ENCODE measurements at places on chromosomes 4 and X.
A peak's percentile ranks its signal among the peaks of the same experiment; 100 is the strongest.

GRCh38 chrX:40418813-40419195, 162.0 kb upstream of the ATP6AP2 start:
- DNase-seq, result no peak

DNA sequence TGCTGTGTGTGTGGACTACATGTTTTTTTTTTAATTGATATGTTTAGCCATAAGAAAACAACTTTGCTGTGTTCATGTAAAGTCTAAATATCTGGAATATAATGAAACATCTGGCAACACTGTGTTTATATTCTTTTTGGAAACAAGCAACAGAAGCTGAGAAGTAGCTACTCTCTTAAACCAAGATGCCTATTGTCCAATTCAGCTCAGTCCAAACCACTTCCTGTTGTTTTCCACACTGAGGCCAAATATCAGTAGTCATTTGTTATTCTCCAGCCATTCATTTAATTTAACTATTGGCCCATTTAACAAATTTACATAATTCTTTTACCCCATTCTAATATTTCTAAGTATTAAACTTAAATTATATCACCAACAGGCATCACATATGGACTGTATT, 903.0 kb upstream of the SLIT2 start:
- no peak for DNase-seq

- DNase-seq, result no peak
Measured at GRCh38 chr4:95643627-95644026, 94.9 kb upstream of the UNC5C start.

DNA sequence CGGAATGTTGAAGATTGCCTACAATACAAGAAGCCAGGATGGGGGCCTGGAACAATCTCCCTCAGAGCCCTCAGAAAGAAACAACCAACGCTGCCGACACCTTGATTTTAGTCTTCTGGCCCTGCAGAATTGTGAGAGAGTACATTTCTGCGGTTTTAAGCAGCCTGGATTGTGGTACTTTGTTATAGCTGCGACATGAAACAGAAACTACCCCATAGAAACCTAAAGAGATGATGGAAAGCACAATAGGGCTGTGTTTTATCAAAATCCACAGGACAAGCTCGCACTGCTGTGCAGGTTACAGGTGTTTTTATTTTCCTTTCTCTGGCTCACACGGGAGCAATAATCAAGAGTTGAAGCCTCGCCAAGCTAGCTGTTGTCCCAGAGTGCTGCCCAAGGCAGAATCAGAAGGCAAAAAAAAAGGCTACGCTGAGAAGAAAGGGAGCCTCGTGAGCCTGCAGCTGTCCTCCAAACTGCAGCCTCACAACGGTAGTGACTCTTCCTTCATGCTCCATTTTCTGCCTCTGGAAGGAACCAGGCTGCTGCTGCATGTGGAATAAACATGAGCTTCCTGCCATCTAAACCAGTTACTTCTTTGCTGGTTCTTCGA, 232.4 kb downstream of the LDB2 start:
- no peak for DNase-seq

GRCh38 chrX:134599184-134599914, 58.9 kb downstream of the PLAC1 start:
- DNase-seq, result no peak

DNA sequence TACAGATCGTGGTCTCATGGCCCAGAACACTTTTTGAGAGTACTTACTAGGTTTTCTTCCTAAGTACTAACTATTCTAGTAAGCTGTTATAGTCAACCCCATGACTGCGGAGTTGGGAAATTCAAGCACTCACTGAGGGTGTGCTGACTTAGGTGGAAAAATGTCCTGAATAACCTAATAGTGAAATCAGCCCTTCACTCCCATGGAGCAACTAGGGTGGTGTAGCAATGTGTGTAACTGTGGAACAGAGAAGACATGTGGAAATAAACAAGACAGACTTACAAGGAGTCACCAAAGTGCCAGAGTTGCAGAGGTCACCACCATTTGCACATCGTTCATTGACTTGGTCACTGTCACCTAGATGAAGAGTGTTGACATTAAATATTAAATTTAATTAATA, 12.1 kb upstream of the VSIG4 start:
- no peak for DNase-seq

DNA sequence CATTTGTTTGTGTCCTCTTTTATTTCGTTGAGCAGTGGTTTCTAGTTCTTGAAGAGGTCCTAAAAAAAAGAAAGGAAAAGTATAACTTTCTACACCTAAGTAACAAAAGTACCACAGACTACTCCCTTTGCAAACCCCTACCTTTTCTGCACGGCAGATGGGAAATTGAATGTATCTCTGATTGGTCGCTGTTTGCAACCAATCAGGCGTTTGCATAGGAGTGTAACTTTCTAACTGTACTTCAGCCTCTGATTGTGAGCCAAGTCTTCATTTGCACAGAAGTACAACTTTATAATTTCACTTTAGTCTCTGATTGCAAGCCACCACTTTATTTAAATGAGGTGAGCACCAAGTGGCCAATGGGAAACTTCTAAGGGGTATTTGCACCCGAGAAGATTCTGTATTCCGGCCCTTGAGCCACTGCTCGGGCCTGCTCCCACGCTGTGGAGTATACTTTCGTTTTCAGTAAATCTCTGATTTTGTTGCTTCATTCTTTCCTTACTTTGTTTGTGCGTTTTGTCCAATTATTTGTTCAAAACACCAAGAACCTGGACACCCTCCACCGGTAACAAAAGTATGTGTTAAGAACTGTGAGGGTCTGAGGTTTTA, 40.3 kb upstream of the FHL1 start:
- DNase-seq, result no peak

GRCh38 chr4:74394476-74395136, 29.7 kb downstream of the EREG start:
- DNase-seq, result no peak

DNA sequence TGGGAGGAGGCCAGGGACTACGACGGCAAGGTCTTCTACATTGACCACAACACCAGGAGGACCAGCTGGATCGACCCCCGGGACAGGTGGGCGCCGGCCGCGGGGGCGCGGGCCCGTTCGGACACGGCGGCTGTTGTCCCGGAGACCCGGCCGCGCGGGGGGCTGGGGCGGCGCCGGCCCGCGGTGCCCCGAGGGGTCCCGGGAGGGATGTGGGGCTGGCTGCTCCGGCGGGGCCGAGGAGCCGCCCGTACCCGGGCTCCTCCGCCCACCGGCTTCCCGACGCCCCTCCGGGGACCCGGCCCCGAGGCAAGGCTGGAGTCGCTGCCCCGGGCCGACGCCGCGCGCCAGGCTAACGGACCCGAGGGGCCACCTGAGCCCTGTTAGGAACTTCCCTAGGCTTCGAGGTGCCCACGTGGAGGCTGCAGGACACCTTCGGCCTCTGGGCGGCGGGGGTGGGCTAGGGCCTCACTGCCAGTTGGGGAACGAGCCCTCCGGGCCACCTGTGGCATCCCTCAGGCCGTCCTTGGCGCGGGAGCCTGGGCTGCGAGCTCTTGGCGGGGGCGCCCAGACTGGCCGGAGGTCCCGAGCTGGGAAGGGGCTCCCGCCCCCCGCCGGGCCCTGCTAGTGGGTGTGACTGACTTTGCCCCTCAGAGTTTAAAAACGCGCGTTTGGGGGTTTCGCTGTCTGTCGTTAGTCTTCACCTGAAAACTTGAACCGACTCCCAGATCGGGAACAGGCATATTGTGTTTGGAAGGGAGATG, 660 bp downstream of the WWC2 start:
- peak; percentile 12 for DNase-seq

DNA sequence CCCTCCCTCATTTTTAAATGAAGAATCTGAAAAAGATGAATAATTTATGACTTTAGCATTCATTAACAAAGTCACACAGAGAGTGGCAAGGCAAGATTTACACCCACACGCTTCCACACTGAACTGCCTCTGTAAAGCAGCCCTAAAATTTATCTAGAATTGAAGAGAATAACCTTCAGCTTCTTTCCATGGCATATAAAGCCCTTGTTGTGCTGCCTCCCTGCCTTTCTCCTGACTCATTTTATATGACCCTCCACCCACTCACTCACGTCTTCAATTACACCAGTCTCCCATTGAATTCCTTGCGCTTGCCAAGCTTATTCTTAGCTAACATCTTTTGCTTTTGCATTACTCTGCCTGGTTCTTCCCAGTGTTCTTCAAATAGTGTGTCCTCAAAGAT, 2649.3 kb downstream of the PCDH7 start:
- DNase-seq, result no peak

DNA sequence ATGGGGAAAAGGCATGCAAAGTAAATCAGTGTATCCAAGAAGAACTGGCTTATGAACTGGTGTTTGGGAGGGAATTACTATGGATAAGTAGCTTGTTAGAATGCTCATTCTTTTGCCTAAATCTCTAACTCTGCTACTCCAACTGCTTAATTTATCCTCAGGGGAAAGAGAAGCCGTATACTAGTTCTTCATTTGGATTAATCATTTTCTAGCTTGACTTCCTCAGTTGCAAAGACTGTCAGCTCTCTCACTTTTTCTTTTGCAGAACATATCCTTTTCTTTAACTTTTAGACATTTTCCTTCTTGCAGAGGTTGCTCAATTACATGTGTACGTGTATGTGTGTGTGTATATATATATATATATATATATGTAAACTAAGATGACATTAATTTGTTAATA, 21.9 kb downstream of the GPRIN3 start:
- DNase-seq, result no peak

- DNase-seq, result no peak
Measured at GRCh38 chr4:104128031-104128849, 366.5 kb downstream of the CXXC4 start.

DNA sequence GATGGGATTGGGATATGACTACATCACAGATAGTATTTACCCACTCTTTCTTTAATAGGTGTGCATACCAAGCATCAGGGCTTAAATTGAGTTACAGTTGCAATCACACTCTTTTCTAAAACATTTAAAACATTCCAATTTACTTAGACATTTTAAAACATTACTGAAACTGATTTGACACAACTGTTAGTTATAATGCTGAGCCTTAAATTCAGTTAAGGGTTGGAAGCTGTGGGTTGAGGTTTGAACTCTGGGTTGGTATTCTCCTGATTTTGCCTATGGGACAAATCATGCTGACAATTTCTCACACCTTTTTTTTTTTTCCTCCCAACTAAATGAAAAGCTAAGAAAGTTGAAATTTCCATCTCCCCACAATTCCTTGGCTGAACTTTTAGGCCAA, 16.3 kb downstream of the SLIT2 start:
- DNase-seq, result no peak

All from thymus (tissue), 14 donors.